ENCODE measurements at places on chromosomes 1 and 21.

DNA sequence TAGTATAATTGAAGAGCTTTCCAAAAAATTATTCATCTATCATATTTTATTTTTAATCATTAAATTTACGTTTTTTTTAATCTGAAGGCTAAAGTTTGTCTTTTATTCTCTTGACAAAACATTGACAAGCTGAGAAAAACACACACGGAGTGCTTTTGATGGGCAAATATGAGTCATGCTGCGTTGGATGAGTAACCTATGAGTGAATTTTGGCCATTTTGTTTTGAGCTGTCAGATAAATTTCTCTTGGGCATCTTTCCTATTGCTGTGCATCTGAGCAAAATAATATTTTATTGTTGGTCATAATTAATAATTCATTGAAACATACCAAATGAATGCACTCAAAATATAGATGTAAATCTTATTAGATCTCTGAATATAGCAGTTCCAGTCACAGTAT lies 1144.1 kb upstream of the ADGRL2 start:
- DNase-seq: no peak

- no peak for DNase-seq
Measured at GRCh38 chr1:151166505-151166956, 587 bp downstream of the SCNM1 start.

GRCh38 chr21:34338226-34338625 lies 25.6 kb upstream of the KCNE2 start:
- DNase-seq: no peak

DNA sequence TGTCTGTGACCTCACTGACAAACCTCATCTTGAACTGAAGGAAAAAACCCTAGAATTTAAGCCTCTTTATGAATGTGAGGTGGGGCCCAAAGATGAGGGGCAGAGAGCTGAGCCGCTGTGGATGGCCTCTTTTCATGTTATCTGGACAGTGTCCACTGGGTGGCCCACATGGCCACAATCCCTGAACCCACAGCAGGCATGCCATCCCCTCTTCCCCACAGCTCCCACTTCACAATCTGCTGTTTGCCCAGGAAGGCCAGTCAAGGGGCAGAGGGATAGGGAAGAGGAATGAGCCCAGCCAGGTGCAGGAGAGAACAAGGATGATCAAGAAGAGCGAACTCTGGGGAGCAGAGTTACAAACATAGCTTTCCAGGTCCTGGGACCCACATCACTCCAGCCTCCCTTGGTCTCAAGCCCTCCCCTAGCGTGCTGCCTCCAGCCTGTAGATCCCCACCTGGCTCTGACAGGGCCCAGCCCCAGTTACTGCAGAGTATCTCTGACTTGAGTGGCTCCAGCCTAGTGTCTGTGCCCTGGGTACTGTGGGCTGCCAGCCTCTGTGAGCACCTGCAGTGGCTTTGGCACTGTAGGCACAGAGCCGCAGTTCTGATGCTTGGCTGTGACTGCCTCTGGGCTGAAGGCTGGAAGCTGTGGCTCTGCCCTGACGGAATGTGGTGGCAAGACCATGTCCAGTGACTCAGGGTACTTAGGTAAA lies 1.9 kb upstream of the SLFNL1 start:
- DNase-seq: no peak

- no peak for DNase-seq
Measured at GRCh38 chr1:244311784-244312532, 139.8 kb downstream of the ADSS2 start.

- peak; percentile 72 for DNase-seq
Measured at GRCh38 chr1:234730770-234731568, 121.0 kb upstream of the IRF2BP2 start.

- no peak for DNase-seq
Measured at GRCh38 chr21:34335316-34335715, 28.5 kb upstream of the KCNE2 start.

- no peak for DNase-seq
Measured at GRCh38 chr1:20834780-20835179, 47.7 kb upstream of the HP1BP3 start.

DNA sequence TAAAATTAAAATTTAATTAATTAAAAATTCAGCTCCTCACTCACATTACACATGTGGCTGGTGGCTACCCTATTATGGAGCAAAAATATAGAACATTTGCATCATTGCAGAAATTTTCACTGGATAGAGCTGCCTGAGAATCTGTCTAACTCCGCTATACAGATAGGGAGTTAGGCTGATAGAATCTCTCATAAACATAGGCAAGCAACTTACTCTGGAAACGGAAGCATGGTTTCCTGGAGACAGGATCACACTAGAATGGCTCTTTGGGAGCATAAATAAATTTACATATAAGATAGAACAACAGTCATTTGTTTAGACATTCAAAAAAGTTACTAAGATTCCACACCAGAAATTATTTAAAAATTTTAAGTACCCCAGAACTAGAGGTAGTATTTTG lies 12.2 kb upstream of the LAMC2 start:
- DNase-seq: no peak

GRCh38 chr1:107919953-107920352 lies 45.0 kb downstream of the VAV3 start:
- peak; percentile 19 for DNase-seq

DNA sequence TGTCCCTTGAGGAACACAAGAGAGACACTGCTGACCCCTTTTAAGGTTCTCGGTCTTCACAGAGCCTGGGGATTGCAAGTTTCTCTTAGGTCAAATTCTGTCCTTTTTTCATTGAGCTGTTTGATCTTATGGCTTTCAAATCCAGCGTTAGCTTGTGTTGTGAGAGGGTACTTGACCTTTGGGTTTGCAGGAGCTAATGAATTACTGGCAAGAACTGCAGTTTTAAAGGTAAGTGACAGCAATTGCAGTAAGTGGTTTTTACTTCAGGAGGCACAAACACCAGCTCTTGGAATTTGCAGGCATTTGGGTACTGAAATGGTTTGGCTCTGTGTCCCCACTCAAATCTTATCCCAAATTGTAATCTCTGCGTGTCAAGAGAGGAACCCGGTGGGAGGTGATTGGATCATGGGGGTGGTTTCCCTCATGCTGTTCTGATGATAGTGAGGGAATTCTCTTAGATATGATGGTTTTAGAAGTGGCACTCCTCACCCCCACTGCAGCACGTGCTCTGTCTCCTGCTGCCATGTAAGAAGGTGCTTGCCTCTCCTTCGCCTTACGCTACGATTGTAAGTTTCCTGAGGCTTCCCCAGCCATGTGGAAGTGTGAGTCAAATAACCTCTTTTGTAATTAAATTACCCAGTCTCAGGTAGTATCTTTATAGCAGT lies 134.5 kb upstream of the LYPLAL1 start:
- DNase-seq: no peak

- no peak for DNase-seq
Measured at GRCh38 chr1:117321680-117322609, 45.3 kb upstream of the MAN1A2 start.

DNA sequence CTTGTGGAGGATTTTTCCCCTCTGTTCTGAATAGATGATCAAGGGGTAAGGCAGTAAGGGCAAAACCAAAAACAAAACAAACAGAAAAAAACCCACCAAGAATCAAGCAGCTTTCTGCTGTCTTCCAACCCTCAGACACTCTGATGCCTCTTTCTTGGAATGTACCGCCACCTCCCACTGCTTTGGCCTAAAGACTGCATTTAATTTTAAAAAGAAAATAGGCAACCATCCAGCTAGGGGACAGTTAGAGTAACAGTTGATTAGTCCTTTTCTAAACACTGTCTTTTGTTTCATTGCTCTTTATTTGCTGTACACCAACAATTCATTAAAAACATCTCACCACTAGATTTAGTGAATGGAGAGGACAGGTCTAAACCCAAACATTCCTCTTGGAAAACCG lies 21.5 kb downstream of the WLS start:
- no peak for DNase-seq

GRCh38 chr1:22888320-22889075 lies 84.2 kb downstream of the LACTBL1 start:
- no peak for DNase-seq

- no peak for DNase-seq
Measured at GRCh38 chr1:34149501-34149900, 15.5 kb downstream of the CSMD2 start.

DNA sequence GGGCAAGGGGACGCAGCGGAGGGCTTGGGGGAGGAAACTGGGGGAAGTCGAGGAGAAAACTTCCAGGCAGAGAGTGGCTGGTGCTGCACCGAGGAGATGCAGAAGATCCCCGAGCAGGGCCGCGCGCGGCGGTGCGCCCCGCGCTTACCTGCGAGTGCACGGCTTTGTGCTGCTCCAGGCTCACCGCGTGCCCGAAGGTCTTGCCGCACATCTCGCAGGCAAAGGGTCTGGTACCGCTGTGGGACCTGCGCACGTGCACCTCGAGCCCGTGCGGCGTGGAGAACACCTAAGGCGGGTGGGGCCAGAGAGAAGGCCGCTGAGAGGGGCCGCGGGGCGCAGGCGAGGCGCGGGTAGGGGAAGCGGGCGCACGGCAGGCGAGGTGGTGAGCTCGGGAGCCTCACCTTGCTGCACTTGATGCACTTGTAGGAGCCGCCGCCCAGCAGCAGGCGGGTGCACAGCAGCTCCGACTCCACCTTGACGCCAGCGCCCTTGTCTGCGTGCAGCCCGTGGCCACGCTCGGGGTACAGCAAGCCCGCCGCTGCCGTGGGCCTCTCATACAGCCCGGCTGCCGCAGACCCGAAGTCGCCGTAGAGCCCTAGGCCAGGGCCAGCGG lies 6.4 kb downstream of the GFI1 start:
- DNase-seq: no peak

DNA sequence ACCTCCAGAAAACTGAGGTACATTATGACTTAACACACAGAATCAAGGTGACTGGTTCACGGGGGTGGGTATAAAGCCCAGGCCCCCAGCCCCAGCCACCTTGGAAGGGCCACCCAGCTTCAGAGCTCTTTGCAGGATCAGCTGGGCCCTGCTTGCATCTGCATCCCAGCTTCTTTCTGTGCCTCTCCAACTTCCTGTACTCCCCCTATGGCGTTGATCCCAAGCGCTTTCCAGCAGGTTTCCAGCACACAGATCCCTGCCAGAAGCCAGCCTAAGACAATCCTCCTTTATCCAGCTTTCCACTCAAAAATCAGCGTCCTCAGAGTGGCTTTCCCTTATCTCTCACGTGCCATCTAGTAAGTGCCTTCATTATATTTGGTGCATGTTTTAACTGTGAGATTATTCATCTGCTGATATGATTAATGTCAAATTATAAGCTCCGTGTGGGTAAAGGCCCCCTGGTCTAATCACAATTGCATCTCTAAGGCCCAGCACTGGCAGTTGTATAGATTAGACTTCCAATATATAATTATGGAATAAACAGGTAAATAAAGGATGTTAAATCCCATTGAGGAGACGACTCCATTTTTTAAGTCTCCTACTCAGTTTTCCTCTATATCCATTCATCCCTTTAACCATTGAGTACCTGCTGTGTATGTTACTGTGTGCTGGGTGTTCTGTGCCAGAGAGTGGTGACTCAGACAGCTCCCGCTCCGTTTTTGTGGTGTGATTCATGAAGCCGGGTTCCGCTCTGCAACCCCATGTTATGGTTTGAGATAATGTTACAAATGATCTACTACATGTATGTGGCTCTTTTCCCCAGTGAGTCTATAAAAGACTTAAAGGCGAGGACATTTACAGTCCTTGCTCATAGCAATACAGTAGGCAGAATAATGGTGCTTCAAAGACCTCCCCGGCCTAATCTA lies 387.6 kb downstream of the PCP4 start:
- no peak for DNase-seq

- DNase-seq: no peak
Measured at GRCh38 chr1:236336084-236336483, 54.3 kb upstream of the ERO1B start.

GRCh38 chr1:48030696-48031365 lies 33.6 kb upstream of the TRABD2B start:
- no peak for DNase-seq

DNA sequence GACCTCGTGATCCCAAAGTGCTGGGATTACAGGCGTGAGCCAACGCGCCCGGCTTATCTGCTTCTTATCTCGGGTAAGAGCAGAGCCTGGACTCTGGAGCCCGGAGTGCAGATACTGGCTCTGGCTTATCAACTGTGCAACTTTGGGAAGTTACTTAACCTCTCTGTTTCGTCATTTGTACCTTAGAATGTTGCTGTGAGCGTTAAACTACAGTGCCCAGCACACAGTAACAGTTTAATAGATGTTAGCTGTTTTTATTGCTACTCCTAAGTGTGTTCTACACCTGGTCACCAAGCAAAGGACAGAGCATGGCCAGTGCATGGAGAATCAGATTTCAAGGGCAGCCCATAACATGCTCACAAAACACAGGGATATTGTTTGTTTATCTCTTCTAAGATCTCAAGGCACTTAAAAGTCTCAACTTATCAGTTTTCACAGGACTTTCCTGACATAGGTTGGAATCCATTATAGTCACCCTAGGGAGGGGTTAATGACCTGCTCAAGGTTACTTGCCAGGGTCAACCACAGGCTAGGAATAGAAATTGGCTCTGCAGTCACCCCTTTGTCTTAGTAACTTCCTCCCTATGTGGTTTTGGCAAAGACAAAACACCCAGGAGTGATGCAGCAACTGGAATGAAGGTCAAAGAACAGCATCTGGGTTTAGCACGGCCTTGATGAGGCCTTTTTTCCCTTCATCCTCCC lies 22.5 kb upstream of the SRP9 start:
- no peak for DNase-seq

All from B cell (primary cell).